Kidney capillary endothelial cell (primary cell): ENCODE measurements at places on chromosomes 12 and 14.

DNA sequence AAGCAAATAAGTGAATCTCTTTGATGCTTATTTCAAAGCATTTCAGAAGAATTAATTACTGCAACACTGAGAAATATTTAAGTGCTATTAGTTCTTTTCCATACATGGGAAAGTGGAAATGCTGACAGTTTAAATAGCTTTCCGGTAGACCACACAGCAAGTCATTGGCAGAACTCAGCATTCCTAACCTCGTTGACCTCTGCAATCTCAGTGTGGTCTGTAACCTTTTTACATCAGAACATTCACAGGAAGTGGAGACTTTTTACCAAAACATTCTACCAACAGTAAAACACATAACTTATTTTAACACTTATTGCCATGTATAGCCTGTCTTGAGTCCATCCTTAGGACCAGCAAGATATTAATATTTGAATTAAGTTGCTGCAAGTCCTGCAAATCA lies 249.5 kb upstream of the DCN start:
- DNase-seq, result peak; percentile 18

DNA sequence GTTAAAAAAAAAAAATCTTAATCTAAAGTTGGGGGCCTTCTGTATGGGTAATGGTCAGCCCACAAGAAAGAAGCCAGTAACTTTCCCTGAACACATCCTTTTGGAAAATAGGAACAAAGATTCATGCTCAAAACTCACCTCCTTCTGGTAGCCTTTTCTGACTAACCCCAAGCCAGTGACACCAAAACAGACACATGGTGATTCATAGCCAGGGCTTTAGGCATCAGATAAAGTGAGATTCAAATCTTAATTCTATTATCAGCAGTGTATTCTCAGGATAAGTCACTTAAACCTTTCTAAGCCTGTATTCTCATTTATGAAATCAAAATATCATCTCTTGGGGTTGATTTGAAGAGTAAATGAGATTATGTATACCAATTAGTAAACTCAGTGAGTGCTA lies 4.9 kb downstream of the ATP5MC2 start:
- no peak for DNase-seq

- DNase-seq, result no peak
These were observed 105.5 kb downstream of the GPATCH2L start for GRCh38 chr14:76257111-76257803.

GRCh38 chr14:63276492-63277342 lies 42.0 kb downstream of the GPHB5 start:
- peak; percentile 57 for DNase-seq

- peak; percentile 18 for DNase-seq
These were observed 97.9 kb downstream of the RERGL start for GRCh38 chr12:17992002-17992656.
